Esophagus squamous epithelium (tissue), 5 donors: ENCODE measurements at places on chromosomes 4 and X.

- no peak for DNase-seq
Observed at GRCh38 chrX:103376118-103376978, at the start of gene BEX3. Gene BEX3, plus strand, starts transcription at chrX:103376538. Its CDS starts 984 bp downstream, at chrX:103377522.

DNA sequence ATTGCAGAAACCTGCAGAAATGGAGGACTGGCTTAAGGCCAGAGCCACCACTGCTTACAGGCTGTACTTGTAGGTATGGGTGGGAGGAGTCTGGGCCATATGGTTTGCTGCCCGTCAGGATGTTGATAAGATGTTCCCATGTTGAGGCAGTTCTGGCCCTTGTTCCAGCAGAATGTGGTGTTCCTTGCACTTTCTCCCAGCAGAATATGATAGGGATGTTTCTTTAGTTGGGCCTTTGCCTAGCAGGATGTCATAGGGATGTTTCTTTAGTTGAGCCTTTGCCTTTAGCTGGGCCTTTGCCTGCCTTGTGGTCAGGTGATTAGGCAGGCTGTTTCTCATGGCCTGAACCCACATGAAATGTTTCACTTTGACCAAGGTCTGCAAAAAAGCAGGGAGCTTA is 139.1 kb upstream of the PAQR3 start:
- no peak for DNase-seq

GRCh38 chr4:86961605-86962295 is 26.9 kb downstream of the AFF1 start:
- DNase-seq = no peak

DNA sequence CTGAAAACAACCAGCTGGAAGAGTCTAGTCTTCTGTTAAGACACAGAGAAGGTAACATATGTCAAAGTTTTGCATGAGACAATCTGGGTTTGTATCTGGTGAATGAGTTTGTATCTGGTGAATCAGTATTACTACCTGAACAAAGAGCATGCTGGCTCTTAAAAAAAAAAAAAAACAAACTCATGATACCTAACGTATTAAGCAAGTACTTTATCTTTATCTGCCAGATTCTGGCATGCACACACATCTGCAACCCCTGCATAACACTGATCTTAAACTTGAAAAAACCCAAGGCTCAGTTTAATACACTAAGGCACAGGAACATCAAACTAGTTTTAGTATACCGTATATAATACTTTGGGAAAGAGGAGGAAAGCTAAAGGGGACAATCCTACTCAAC is 5.8 kb downstream of the YTHDC1 start:
- no peak for DNase-seq

- DNase-seq = no peak
Observed at GRCh38 chr4:151745481-151746231, 15.2 kb downstream of the GATB start.

DNA sequence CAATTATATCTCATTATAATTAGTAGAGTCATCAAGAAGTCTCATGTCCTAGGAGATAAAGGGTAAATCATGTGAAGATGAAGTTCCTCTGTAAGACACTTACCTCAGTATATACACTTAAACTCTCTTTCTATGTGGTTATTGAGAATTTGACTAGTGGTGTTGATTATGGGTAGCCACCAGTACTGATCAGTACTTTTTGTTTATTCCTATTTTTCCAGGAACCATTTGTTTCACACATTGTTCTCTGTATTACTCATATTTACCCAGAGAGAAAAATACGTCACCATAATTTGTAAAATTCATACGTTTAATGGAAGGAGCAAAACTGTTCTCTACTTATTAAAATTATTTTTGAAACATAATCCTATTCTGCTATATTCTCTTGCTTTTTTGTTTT is 55.8 kb upstream of the PRDM8 start:
- no peak for DNase-seq

GRCh38 chr4:1668488-1668840 is 15.6 kb downstream of the FAM53A start:
- no peak for DNase-seq

DNA sequence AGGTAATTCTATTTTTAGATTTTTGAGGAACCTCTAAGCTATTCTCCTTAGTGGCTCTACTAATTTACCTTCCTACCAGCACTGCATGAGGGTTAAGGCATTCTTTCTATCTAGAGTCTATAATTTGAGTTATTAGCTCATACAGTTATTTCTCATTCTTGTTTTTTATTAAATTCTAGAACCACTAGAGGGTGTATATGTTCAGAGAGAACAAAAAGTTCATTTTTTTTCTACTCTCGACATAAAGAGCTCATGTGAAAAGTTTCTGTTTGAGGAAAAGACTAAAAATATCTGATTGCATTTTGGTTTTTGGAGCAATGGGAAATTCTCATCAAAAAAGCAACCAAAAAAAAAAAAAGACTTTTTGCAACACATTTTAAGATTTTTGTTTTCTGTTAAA is 57.0 kb upstream of the LRAT start:
- DNase-seq = no peak

GRCh38 chr4:144579411-144580030 is 66.4 kb upstream of the HHIP start:
- DNase-seq = no peak

DNA sequence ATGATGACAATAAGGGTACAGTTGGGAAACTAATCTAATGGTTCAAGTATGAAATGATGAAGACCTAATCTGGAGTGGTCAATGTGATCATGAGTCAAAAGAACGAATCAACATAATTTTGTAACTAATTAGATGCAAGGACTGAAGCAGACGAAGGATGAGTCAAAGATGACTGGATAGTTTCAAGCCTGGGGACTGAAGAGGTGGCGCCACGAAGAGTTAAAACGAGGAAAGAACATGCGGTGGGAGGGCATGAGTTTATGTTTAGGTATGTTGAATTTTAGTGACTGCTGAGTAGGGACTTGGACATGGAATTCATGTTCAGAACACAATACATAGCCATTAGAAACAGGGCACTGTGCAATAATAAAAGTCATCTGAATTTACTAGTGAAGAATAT is 221.5 kb upstream of the FAM241A start:
- DNase-seq = no peak

- DNase-seq = no peak
Observed at GRCh38 chr4:3819210-3819919, 53.2 kb downstream of the ADRA2C start.

DNA sequence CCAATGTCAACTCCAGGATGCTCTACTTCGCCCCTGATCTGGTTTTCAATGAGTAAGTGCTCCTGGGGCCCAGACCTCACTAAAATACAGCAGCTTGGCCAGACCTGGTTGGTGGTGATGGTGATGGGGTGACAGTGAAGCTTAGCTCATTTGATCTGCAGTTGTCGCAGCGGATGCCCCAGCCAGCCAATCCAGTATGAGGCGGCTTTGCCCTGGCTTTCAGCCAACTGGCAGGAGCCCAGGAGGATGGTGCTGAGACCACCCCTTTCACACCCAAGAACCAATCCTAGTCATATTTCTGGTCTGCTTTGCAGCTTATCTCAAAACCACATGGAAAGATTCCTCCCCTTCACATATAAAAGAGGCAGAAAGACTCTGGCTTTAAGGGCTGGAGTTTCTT is 173.8 kb downstream of the AR start:
- no peak for DNase-seq

GRCh38 chr4:10722957-10723356 is 38.4 kb upstream of the CLNK start:
- DNase-seq = no peak

DNA sequence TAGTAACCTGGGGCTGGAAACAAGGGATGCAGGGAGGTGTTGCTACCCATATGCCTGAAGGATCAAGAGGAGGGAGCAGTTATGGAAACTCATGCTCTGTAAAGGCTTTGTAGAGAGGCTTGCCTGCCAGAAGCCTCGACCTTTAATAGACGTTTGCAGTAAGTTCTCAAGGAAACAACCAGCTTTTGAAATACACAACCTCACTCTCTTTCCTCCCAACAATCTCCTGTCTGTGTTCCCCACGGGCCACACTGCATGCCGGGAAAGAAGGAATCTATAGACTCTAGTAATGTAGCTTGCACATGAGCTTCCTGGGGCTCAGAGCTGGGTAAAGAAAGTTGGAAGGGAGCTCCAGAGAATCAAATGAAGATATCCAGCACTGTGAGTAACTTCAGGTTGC is 101.6 kb upstream of the PACRGL start:
- DNase-seq = no peak

- no peak for DNase-seq
Observed at GRCh38 chrX:154012336-154012991, 7.2 kb downstream of the IRAK1 start.

DNA sequence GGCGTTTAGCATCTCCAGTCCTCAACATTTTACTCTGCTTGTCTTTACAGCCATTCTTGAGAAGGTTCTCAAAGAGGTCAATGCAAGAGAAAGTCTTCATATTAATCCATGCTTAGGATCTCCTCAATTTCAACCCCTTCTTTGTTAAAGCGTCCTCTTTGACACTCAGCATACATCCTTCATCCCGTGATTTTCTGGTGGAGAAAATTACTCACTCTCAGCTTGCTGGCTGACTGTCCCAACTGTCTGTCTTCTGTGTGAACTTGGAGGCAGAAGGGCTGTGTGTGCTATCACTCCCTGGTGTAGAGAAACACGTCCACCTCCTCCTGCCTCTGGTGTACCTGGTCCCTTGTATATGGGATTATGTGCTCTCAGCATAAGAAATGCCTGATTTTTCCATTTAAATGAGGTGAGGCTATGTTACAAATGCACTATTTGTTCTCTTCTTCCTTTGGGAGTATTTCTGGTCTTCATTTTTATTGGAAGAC is 57.8 kb downstream of the GALNT7 start:
- DNase-seq = no peak

DNA sequence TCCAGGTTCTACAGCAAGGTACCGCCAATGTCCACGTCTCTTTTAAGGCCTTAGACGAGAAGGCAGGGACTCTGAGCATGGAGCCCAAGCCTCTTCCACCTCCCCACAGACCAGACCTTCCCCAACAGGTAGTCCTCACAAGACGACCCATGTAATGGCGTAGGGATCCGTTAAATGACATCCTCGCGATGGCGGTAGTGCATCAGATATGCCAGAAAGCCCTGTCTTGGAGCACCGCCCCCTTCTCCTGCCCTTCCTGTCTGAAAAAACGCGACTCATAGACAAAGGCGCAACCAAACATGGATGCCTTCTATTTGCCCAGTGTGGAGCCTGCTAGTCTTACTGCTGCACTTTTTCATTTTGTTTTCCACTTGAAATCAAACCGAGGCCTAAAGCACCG is 185.4 kb downstream of the OR13H1 start:
- peak; percentile 45 for DNase-seq

GRCh38 chr4:153089742-153090141 is 114.5 kb upstream of the TRIM2 start:
- no peak for DNase-seq

GRCh38 chrX:136630881-136631280 is 17.1 kb upstream of the CD40LG start:
- no peak for DNase-seq

GRCh38 chrX:39654183-39654925 is 443.4 kb downstream of the BCOR start:
- DNase-seq = no peak

GRCh38 chr4:17680559-17681280 is 66.3 kb downstream of the MED28 start:
- no peak for DNase-seq

DNA sequence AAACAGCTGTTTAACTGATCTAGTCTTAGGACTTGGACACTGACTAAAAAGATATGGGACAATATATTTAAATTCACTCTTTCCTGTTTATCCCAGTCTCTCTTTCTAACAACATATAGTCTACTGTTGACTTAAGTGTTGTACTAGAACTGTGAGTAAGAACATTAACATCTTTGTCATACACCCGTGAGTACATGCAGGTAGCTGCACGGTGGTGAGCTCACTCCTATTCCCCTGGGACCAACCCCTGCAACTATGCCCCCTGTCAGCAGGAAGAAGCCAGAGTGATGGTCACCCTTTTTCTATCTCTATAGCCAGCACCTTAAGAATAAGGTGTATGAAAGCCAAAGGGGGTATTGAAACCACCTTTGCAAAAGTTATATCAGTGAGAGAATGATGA is 17.6 kb downstream of the TBL1X start:
- DNase-seq = no peak

DNA sequence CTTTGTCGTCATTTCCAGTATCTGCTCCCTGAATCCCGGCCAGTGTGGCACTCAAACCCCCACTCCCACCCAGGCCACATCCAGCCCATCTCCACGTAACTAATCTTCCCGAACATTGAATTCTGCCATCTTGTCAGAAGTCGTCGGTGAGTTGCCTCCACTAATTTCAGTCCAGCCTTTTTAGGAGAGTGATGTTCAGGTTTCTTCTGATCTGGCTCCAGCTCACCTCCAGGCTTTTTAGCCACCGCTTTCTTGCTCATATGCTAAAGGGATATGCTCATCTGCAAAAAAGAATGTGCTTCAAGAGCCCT is 1.3 kb downstream of the TMEM165 start:
- DNase-seq = no peak

- DNase-seq = no peak
Observed at GRCh38 chrX:117840645-117841044, 276.0 kb downstream of the KLHL13 start.

- no peak for DNase-seq
Observed at GRCh38 chr4:98612318-98613250, 45.8 kb downstream of the TSPAN5 start.
